ENCODE measurements at places on chromosomes 11 and 22.

DNA sequence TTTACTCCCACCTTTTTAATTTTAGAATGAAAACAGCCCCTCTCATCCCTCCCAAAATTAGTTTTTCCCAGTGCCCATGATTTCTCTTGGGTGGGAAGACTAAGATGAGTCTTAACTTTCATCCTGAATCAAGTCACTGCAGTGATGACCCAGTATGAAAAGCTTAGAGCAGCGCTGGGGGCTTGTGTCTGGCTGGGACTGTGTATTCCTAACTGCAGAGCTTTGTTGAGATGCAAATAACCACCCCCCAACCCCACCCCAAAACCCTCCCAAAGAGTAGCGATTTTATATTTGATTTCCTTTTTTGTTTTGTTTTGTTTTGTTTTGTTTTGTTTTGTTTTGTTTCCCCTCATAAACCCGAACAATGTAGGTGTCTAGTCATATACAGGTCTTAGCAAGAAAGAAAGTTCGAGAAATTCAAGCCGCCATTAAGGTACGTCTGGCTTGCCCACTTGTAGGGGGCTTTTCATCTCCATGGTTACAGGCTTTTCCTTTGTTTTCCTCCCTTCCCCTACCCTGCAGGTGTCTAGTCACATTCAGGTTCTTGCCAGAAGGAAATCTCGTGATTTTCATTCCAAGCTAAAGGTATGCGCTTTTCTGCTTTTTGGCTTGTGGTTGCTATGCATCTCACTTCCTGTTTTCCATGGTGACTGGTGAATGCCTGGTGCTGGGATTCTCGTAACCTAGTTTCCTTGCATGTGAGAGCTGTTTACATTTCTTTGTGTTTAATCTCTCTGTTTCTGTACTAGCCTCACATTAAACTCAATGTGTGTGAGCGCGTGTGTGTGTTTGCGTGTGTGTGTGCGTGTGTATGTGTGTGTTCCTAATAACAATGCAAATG is 144.6 kb upstream of the RASSF10 start:
- DNase-seq: no peak

DNA sequence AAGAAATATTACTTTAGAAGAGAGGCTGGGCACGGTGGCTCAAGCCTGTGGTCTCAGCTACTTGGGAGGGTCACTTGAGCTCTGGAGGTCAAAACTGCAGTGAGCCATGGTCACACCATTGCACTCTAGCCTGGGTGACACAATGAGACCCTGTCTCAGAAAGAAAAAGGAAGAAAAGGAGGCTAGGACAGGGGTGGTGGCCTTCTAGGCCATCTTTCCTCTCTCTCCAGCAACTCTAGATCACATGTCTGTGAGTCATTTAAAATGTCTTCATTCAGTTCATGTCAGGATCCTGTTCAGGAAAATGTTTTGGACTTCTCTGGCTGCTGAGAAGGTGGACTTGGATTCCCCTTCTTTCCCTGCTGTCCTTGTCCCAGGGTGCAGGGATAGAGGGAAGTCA is 53.3 kb downstream of the PPFIA1 start:
- no peak for DNase-seq

DNA sequence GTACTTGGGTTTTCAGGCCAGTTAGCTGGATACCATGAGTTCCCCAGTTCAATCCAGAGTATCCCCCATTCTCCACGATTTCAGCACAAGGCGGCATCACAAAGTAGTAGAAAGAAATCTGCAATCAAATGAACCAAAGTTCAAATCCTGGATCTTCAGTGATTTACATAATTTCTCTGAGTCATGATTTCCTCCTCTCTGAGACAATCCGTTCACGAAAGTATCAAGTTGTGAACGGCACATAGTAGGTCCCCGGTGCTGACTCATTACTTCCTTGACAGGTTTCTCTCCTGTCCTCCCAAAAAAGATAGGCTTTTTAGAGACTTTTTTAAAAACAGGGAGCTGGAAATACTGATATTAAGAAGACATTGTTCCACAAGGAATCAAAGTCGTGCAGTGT is 69.1 kb upstream of the AKIP1 start:
- no peak for DNase-seq

GRCh38 chr11:134752964-134753770 is 341.1 kb upstream of the B3GAT1 start:
- DNase-seq: no peak

DNA sequence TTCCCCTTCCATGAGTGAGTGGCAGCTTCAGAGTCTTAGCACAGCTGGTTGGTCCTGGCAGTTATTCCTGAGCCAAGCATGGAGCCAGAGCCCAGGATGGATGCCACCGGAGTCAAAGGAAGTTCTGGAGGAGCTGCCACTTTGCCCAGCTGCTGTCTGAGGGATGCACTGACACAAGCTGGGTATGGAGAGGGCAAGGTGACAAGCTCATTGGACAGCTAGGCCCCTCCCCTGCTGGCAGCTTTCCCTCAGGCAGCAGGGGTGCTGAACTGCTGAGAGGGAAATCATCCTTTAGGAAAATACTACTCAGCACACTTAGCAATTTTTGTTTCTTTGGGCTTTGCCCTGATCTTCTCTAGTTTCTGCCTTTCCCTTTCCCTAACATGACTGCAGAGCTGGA is 99.3 kb upstream of the SESN3 start:
- DNase-seq: no peak

DNA sequence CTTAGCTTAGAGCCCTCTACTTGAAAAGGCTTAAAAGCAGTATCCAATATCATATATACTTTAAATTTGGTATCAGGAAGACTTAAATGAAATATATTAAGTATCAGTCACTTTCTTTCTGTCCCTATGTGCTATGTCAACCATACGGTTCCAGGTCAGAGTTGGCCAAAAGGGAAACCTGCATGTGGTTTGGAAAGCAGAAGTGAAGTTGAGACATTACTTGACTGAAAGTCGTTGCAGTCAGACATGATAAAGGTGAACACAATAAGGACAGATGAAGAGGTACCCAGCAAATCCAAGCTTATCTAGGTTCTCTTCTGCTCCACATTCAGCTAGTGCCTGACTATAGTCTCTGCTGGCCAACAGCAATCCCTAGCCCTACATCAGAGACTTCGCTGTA is 336.8 kb downstream of the KCNA4 start:
- no peak for DNase-seq

- DNase-seq: no peak
These were observed 9.4 kb upstream of the RNH1 start for GRCh38 chr11:516400-516799.

DNA sequence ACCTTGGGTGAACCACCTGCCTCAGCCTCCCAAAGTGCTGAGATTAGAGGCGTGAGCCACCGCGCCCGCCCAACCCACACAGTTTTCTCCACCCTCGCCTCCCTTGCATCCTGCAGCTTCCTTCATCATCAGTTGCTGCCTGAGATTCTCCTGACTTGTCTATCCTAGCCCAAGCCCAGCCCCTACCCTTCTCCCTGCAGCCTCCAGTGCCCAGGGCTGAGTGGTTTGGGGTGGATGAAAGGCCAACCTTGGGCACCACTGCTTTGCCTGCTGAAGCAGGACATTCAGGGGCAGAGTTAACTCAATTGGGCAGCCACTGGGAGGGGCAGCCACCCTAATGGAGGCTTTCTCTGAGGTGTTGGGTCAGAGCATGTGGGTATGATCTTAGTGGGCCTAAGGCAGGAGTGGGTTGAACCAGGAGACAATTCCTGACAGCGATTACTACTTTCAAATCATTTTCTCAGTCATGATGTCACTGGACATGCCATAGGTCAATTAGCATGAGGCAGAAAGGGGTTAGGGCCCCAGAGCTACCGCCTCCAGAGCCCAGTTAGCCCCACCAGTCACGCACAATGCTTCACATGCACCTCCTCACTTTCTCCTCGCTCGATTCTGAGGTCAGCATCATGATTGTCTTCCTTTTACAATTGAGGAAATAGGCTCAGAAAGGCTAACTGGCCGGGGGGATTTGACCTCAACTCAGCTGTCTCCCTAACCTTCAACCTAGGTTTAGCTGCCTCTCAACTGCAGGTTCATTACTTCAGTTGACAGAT is 1.0 kb upstream of the FKBP2 start:
- peak; percentile 63 for DNase-seq

GRCh38 chr11:26849036-26849435 is 127.2 kb upstream of the SLC5A12 start:
- no peak for DNase-seq

GRCh38 chr11:33040033-33040861 is 875 bp downstream of the TCP11L1 start:
- DNase-seq: peak; percentile 35

All from hematopoietic multipotent progenitor cell treated with erythropoietin and hydrocortisone succinate and interleukin-3 and kit ligand, for 4 days (in vitro differentiated cells).